ENCODE measurements at places on chromosomes 3 and 15.

- no peak for DNase-seq
These were observed 203.6 kb upstream of the SLCO3A1 start for GRCh38 chr15:91649831-91650321.

DNA sequence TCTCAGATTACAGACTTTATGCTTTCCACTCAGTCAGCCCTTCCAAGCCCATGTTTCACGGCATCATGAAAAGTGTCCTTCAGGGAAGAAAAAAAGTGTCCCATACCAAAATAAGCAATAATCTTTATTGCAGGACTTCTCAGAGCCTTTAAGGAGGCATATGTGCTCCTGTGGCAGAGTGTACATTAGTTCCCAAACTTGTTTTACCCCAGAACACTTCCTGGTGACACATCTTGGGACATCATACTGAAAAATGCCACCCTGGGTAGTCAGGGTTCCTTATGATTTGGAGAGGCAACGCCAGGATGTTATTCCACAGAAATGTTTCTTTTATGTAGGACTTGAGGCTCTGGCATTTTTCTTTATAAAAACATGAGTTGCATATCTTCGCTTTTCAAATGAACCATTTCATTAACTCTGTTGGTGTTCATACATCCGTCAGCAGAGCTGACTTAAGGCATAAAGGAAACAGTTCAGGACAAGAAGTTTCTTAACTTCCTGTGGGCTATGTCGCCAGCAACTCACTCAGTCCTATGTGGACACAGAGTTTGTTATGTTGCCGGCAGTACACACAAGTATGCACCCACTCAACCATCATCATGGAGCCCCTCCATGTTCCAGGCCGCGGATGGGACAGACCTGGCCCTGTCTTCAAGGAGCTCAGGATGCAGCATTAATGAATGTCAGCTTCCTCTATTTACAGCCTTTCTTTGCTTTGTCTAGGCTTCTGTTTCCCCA, 63.8 kb downstream of the CASR start:
- DNase-seq, result no peak

GRCh38 chr15:30943654-30944335, 40.1 kb downstream of the FAN1 start:
- DNase-seq, result no peak

DNA sequence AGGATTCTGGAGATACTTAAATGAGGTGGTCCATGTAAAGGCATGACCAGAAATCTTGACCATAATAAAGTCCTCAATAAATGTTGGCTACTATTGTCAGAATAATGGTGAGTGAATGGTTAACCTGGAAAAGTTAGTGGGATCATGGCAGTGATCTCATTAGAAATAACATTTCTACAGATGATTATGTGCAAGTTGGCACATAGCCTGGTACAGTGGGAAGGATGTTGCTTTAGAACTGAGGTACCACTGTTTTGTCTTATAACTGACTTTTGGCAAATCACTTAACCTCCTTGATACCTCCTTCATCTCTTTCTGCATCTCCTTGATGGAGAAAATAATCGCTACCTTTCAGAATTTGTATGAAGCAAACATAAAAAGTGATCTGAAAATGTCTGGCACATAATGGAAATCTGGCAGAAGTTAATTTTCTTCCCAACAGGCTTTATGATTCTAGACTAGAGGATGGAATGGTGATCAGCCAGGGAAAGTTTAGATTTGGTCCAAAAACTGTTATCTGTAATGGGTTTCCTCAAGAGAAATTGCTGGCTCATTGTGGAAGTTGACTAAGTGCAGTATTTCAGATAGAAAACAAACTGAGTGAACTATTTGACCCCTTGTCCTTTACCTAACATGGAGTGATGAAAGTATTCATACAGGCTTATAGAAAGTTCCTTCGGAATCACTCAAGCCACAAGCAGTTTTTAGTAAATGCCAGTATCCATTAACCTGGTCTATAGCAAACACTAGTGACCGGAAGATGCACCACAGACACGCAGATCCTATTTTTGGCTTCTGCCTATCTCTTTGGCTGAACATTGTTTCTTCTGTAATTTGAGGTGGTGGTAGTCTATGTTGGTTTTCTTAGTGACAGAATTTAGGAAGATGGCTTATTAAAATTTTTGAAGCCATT, 449.6 kb upstream of the TGFBR2 start:
- no peak for DNase-seq

- no peak for DNase-seq
These were observed 3.2 kb upstream of the CSPG5 start for GRCh38 chr3:47581835-47582234.

DNA sequence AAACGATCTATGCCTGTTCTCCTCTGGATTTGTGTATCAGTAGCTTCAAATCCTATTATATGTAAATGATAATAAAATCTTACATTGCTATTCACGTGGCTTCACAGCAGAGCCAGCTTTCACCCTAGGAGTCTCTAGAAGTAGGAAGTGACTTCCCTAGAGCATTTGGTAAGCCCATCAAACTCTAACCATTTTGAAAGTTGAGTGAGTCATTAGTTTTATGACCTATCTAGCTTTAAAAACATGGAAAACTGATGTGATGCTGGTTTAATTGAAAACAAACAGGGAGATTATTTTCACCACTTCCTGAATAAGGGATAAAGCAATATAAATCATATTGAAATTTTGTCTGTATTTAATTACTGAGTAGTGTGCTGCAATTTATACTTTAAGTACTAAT, 275.2 kb downstream of the EPHA6 start:
- DNase-seq, result no peak

- no peak for DNase-seq
These were observed 15.9 kb downstream of the CADPS start for GRCh38 chr3:62859203-62859791.

DNA sequence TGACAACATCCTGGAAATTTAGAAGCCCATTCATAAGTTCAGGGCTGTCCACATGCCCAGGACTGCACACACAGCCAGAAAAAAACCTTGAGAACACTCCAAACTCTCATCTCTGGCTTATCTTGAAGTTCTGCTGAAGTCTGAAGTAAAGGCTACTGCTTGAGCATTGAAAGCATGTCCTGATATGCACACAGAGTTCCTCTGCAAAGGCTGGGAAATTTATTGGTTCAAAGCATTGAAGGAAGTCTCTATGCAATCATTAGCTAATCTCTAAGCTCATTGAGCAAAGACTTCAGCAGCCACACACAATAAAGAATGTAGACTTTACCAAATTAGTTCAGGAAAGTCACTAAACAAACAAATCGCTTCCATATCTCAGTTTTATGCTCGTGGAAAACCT, 162.0 kb upstream of the STT3B start:
- DNase-seq, result no peak
